ENCODE measurements at places on chromosomes 2 and 18. TPM values are rescaled to one million over a fixed set of nuclear protein-coding genes. Genes with fewer than 3 reads are reported as not detected.

DNA sequence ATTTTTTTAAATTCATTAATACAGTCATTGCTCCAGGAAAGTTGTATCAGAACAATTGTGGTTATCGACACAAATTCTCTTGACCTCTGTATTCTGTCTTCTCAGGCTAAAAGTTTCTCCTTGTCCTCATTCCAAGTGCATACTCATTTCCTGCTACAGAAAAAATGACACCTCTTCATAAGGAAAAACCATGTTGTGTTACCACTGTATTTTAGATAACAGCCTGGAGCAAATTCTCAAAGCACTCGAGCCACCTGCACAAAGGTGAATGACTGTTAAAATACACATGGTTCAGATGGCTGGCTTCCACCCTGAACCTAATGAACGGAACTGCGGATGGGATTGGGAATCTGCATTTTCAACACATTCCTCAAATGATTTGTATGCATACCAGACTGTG, 586.5 kb downstream of the EPHA4 start:
- no peak for DNase-seq

DNA sequence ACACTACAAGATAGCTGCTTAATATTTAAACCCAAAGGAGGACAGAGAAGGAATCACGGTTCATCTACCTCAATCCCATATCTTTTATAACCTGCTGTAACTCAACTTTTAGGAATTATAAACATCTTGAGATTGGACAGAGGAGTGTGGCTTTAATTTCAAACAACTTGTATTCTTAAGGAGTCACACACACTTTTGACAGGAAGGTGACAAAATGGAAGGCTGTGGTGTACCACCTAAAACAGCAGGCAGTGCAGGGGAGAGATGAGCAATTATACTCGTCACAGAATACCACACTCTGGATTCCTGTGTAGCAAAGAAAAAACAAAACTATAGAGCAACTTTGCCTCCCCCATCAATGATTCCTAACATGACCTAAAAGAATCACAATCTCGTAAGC, 194.8 kb downstream of the ZEB2 start:
- DNase-seq = no peak

GRCh38 chr2:208671886-208672680, 265.5 kb downstream of the PTH2R start:
- DNase-seq = no peak

GRCh38 chr2:128548461-128548891, 229.8 kb upstream of the HS6ST1 start:
- DNase-seq = no peak

DNA sequence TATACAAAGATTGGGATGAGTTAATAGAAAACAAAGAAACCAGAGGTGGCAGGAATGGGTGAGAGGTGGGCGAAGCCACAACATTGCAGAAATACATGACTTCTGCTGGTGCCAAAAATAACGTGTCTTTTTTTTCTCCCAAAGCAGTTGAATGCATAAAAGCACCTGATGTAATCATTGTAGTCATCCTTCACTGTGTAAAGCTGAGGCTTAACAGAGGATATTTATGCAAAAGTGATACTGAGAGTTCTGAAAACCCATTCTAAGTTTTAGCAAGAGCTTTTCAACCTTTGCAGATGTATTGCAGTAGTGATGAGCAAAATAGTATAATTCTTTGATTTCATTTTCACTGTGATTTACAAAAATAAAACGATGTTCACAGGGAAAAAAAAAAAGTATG, 173.0 kb downstream of the PTGR3 start:
- no peak for DNase-seq

- no peak for DNase-seq
These were observed 107.9 kb downstream of the CABLES1 start for GRCh38 chr18:23243178-23243577.

DNA sequence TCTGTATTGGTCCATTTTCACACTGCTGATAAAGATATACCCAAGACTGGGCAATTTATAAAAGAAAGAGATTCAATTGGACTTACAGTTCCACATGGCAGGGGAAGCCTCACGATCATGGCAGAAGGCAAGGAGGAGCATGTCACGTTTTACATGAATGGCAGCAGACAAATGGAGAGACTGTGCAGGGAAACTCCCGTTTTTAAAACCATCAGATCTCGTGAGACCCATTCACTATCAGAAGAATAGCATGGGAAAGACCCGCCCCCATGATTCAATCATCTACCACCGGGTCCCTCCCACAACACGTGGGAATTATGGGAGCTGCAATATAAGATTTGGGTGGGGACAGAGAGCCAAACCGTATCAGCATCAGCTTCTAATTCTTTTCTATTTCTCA, 217.0 kb downstream of the ANAPC1 start:
- DNase-seq = no peak

- DNase-seq = peak; percentile 14
These were observed 659.8 kb downstream of the CPS1 start for GRCh38 chr2:211216221-211216620.

DNA sequence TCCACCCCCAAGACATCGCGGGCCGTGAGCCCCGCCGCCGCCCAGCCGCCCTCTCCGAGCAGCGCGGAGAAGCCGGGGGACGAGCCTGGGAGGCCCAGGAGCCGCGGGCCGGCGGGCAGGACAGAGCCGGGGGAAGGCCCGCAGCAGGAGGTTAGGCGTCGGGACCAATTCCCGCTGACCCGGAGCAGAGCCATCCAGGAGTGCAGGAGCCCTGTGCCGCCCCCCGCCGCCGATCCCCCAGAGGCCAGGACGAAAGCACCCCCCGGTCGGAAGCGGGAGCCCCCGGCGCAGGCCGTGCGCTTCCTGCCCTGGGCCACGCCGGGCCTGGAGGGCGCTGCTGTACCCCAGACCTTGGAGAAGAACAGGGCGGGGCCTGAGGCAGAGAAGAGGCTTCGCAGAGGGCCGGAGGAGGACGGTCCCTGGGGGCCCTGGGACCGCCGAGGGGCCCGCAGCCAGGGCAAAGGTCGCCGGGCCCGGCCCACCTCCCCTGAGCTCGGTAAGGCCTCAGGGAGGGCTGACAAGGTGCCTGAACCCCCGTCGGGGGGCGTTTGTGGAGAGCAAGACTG, 14.2 kb downstream of the SPEG start:
- DNase-seq = no peak

DNA sequence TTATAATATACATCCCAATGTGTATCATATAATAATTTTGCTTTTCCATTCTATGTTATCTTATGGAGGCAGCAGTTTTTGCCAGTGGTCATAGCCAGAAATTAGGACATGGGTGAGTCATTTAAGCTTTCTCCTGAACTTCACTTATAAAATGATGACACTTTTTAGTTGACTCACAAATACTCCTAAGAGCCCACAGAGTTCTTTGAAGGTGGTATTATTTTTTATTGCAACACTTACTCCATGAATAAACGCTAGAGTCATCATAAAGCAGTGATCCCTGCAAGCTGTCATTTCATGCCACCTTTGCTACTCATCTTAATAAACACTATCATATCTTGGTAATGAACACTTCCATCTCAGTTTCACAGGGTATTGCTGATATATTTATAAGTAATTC, 69.9 kb upstream of the MAPRE2 start:
- no peak for DNase-seq

GRCh38 chr18:79517341-79517740, 121.6 kb downstream of the NFATC1 start:
- no peak for DNase-seq

GRCh38 chr2:129396980-129397599, 582.4 kb upstream of the RAB6C start:
- no peak for DNase-seq

DNA sequence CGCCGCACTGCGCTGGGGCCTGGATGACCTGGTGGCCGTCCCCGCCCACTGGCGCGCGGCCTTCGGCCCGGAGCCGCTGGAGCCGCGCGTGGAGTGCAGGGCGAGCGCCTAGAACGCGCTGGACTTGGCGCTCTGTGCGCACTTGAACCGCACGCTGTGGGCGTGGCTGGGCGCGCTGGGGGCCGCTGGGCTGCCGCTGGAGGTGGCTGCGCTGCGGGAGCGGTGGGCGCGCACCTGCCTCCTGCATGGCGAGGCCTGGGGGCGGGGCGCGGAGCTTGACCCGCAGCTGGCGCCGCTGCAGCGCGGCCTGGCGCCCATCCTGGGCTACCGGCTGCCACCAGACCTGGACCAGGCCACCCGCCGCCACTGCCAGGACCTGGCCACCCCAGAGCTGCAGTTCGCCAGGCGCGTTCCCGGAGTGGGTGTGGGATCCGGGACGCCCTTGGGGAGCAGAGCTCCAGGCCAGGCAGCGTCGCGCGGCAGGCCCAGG, 9.9 kb downstream of the AQP12B start:
- no peak for DNase-seq

Gene EVA1A
- 25.2 TPM for total RNA-seq

Gene TFPI
- total RNA-seq = 72.5 TPM

Gene ATP8B1
- total RNA-seq = 11.2 TPM

Gene AAMP
- total RNA-seq = 262 TPM

Gene GORASP2
- 67.7 TPM for total RNA-seq

Gene SPDYA
- total RNA-seq = 6.5 TPM

Gene ANTXR1
- total RNA-seq = 31.5 TPM

Gene ATP6V1B1
- total RNA-seq = 0.09 TPM

Gene RNF125
- 0.65 TPM for total RNA-seq

Gene EMILIN2
- total RNA-seq = 11.2 TPM

Gene NEMP2
- total RNA-seq = 8.1 TPM

Gene DHRS9
- total RNA-seq = not detected

Gene MAPRE3
- total RNA-seq = 5.3 TPM

Gene MCFD2
- total RNA-seq = 73.8 TPM

Measured in fibroblast of the aortic adventitia (primary cell).